ENCODE measurements at places on chromosomes 5 and 9. TPM values are rescaled to one million over a fixed set of nuclear protein-coding genes. Genes with fewer than 3 reads are reported as not detected.
A peak's percentile ranks its signal among the peaks of the same experiment; 100 is the strongest.

DNA sequence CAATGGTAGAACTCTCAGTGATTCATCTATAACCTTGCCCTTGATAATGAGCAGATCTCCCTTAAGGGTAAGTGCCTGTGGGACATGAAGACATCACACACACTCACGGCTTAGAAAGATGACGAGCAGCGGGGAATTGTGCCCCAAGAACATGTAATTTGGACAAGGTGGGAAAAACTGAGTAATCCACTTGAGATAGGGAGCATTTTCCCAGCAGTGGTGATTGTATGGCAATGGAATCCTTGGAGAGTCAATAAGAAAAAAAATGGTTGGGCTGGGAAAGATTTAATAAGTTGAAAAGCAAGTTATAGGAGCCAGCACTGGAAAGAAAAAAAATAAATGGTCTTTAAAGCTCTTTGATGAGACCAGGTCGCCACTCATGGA is 193.1 kb downstream of the GLIS3 start:
- DNase-seq, result no peak

- no peak for DNase-seq
These were observed 110.1 kb upstream of the GPBP1 start for GRCh38 chr5:57063773-57064172.

DNA sequence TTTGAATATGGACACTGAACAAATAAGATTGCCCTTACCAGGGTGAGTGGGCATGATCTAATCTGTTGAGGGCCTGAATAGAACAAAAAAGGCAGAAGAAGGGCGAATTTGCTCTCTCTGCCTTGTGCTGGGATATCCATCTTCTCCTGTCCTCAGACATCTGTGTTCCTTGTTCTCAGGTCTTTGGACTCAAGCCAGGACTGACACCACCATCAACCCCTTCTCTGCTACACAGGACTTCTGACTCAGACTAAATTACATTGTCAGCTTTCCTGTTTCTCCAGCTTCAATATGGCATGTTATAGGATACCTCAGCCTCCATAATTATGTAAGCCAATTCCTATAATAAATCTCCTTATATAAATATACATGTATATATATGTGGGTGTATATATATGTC is 40.8 kb upstream of the SLCO6A1 start:
- peak; percentile 6 for DNase-seq

DNA sequence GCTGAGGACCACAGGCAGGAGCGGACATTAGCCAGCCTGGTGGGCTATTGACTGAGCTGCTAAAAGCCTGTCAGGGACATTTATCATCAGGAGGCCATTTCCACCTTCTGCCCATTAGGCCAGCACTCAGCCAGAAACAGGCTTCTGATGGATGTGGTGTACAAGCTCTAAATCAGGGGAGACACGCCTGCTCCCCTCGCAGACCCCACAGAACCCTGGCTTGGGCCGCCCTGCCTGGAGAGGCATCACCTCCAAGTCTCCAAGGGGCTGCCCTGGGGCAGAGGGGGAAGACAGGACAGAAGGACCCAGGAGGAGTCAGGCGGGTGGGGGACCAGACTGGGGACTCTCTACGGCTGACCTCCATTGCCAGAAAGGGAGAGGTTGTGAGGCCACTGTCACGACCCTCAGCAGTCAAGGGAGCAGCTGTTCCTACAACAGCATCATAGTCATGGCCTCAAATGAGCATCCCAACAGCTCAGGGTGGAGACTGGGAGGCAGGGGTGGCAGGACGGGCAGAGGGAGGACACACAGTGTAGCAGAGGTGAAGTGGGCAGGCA is 24.0 kb upstream of the TRIM14 start:
- DNase-seq, result no peak

Gene LIX1
- not detected for total RNA-seq

Gene TMEM174
- not detected for total RNA-seq

Gene LTC4S
- 0.95 TPM for total RNA-seq

Gene C9orf153
- total RNA-seq, result 0.66 TPM

Gene TMEM267
- total RNA-seq, result 11.6 TPM

All from endothelial cell of umbilical vein (primary cell).